Endodermal cell (in vitro differentiated cells): ENCODE measurements at places on chromosomes 3 and 15. TPM values are rescaled to one million over a fixed set of nuclear protein-coding genes. Genes with fewer than 3 reads are reported as not detected.

The CMC1 gene
- 22.7 and 23.8 TPM in 2 replicates for total RNA-seq

The CCDC191 gene
- 4.4 TPM in 2 replicates for total RNA-seq

The MAGI1 gene
- total RNA-seq, result 39.3 and 45.1 TPM in 2 replicates

The MED12L gene
- total RNA-seq, result 16.6 to 36.0 TPM (median 28.9 TPM) in 3 replicates

The WDR93 gene
- total RNA-seq, result 0.24 to 0.40 TPM (median 0.36 TPM) in 3 replicates

The UNC13C gene
- 19.9 to 32.2 TPM (median 20.3 TPM) in 3 replicates for total RNA-seq

The GPR160 gene
- total RNA-seq, result 8.6 and 11.9 TPM in 2 replicates

- H3K27me3 ChIP-seq, result no peaks in the 10 kb centered on the region
- DNase-seq, result no peak
- no peak overlapping the region for H3K27ac ChIP-seq
- H3K4me1 ChIP-seq, result no peaks in the 10 kb centered on the region
- H3K36me3 ChIP-seq, result no peaks in the 10 kb centered on the region
Measured at GRCh38 chr3:32308378-32308777, 69.9 kb downstream of the CMTM8 start.

- H3K4me3 ChIP-seq, result no peak overlapping the region
- H3K27me3 ChIP-seq, result peaks cover 28% of the 10 kb centered on the region
- no peaks in the 10 kb centered on the region for H3K36me3 ChIP-seq
- H3K27ac ChIP-seq, result no peak overlapping the region
- DNase-seq, result peak; percentile 28
Measured at GRCh38 chr3:39275052-39275451, 4.8 kb downstream of the CX3CR1 start.

DNA sequence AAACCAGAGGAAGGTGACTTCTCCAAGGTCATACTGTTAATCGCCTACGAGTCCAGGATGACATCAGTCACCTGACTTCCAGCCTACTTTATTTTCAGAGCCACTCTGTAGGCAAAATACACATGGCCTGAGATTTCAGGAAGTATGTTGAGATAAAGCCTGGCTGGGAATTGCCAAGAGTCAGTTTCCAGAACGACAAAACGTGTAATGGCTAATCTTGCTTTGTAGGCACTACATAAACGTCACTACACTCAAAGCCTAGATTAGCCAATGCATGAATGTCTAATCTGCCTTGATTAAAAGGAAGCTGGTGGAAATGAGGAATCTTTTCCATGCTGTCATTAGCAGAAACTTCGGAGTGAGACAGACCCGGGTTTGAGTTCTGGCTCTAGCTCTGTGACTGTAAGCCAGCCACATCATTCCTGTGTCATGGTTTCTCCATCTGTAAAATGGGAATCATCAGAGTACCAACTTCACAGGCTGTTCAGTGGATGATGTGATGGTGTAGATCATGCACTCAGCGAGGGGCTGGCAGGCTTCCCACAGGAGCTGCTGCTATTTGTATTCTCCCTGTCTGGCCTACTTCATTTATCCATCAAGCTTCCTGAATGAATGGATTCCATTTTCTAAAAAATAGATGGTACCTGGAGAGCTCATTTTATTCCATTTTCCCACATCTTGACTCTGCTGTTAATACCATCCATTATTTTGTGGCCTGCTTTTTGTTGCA, 241.9 kb downstream of the XXYLT1 start:
- DNase-seq, result no peak
- no peaks in the 10 kb centered on the region for H3K36me3 ChIP-seq
- H3K4me1 ChIP-seq, result peaks cover 13% of the 10 kb centered on the region

- no peaks in the 10 kb centered on the region for H3K27me3 ChIP-seq
- no peaks in the 10 kb centered on the region for H3K36me3 ChIP-seq
- no peak for DNase-seq
- H3K27ac ChIP-seq, result no peak overlapping the region
- H3K4me1 ChIP-seq, result no peaks in the 10 kb centered on the region
Measured at GRCh38 chr3:99741588-99741987, 76.1 kb upstream of the CMSS1 start.

GRCh38 chr3:186825294-186825821, 17.2 kb upstream of the ADIPOQ start:
- peaks cover 6% of the 10 kb centered on the region for H3K4me1 ChIP-seq
- H3K27ac ChIP-seq, result no peak overlapping the region
- DNase-seq, result peak; percentile 90
- peaks cover 60% of the 10 kb centered on the region for H3K27me3 ChIP-seq
- H3K4me3 ChIP-seq, result peak overlapping the region; percentile 64

DNA sequence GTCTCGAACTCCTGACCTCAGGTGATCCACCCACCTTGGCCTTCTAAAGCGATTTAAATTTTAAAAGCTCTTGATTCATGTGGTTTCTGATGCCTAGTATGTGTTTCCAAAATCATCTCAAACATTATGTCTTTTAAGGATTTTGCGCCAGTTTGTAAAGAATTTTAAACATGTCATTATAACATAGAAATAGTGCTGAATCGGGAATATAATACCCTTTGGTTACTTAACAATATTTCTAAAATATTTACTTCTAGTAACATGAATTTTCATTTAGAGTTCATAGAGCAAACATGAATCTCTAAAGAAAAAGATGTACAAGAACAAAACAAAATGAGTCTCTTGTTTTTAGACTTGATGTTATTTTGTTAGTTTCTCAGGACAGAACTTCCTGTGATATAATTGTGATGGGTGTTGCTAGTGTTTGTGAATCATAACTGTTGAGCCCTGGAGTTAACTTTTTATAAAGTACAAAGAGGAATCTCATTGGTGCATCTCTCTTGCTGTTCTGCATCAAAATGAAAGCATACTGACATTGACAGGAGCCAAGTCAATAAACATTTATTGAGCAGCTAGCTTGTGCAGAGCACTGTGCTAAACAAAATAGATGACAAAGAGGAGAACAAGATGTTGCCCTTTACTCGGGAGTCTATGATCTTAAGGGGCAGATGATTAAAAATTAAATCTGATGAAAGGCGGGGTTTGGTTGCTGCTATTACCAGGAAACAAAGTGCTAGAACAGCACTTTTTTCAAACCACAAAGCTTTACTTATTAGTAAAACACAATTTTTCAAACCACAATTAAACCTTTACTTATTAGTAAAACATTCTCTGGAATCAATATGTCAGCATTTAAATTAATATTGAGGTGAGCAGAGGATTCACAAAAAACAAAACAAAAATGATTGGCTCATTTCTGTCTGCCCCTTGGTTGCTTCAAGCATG, 73.4 kb downstream of the MME start:
- H3K27me3 ChIP-seq, result no peaks in the 10 kb centered on the region
- H3K27ac ChIP-seq, result no peak overlapping the region
- no peak overlapping the region for H3K4me3 ChIP-seq
- no peaks in the 10 kb centered on the region for H3K4me1 ChIP-seq
- peaks cover 27% of the 10 kb centered on the region for H3K36me3 ChIP-seq

- H3K27ac ChIP-seq, result no peak overlapping the region
- peaks cover 6% of the 10 kb centered on the region for H3K4me1 ChIP-seq
- H3K27me3 ChIP-seq, result no peaks in the 10 kb centered on the region
- no peak for DNase-seq
- no peak overlapping the region for H3K4me3 ChIP-seq
Measured at GRCh38 chr3:190371152-190371551, 16.8 kb upstream of the CLDN16 start.

DNA sequence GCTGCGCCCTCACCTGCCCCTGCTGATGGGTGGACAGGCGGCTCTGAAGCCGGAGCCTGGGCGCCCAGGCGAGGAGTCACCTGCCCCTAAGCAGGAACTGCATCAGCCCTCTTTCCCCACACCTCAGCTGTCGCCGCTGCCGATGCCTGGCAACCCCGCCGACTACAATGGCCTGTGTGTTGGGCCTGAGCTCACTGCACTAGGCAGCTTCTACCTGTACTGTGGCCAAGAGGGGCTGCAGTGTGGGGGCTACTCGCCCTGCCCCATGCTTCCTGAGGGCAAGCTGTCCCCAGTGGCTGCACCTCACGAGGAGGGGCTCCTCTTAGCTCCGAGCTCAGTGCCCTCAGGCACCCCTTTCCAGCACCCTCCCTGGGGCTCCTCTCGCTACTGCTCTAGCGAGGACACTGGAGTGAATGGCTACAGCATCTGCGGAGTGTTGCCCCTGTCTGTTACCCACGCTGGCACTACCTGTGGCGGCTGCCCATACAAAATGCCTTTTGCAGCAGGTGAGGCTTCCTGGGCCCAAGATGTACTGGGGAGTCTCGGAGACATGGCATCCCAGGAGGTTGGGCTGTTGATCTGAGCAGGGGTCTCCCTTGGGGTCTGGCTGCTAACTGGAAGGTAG, 11.3 kb upstream of the CHST14 start:
- H3K4me3 ChIP-seq, result no peak overlapping the region
- H3K4me1 ChIP-seq, result peaks cover 17% of the 10 kb centered on the region
- no peaks in the 10 kb centered on the region for H3K27me3 ChIP-seq
- H3K27ac ChIP-seq, result no peak overlapping the region
- no peak for DNase-seq

GRCh38 chr3:48215876-48216275, 7.4 kb upstream of the CAMP start:
- H3K36me3 ChIP-seq, result no peaks in the 10 kb centered on the region
- no peak for DNase-seq
- H3K27me3 ChIP-seq, result no peaks in the 10 kb centered on the region

DNA sequence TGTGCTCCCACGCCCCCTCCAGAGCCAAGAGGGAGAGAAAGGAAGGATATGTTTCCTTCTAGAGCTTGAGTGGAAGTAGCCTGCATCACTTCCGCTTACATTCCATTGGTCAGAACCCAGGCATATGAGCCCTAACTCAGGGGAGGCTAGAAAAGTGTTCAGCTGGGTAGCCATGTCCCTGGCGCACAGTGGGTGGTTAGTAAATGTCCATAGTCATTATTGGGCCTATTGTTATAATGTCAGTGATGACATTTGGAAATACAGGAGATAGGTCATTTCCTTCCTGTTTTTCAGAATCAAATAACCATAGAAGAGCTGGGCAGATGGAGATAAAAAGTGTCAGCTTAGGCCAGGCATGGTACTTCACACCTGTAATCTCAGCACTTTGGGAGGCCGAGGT, 27.3 kb downstream of the CD276 start:
- no peak overlapping the region for H3K4me3 ChIP-seq
- no peak for DNase-seq
- no peak overlapping the region for H3K27ac ChIP-seq
- no peaks in the 10 kb centered on the region for H3K27me3 ChIP-seq

DNA sequence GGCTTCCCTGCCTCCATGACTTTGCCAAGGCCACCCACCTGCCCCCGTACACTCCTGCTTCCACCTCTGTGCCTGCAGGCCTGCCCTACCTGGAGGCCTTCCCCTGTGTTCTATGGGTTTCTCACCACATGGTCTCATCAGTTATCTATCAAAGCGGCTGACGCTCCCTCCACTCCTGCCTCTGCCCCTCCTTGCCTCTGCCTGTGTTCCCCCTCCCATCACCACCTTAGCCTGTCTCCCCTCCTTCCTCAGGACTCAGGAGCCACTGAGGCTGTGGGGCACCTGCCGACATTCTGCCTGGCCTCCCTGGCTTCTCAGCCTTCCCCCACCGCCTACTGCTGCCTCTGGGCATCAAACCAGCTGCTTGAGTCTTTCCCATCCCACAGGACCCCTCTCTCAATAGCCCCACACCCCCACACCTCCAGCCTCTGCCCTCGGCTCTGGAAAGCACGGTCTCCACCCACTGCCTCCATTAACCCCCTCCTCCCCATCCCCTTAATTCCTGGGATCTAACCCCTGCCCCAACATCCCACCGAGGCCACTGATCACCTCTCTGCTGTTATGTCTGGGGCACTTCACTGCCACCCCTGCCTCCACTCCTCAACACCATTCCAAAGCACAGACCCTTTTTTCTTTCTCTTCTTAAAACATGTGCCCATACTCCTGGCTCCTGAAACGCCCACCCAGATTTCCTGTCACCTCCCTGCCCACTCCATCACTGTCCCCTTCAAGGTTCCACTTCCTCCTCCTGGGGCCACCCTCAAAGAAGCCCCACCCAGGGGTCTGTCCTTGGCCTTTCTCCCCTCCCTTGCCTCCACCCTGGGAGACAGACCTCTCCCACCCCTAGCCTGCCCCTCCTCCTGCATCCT, 24.4 kb upstream of the CYP11A1 start:
- no peak for DNase-seq
- H3K36me3 ChIP-seq, result no peaks in the 10 kb centered on the region
- no peaks in the 10 kb centered on the region for H3K27me3 ChIP-seq

DNA sequence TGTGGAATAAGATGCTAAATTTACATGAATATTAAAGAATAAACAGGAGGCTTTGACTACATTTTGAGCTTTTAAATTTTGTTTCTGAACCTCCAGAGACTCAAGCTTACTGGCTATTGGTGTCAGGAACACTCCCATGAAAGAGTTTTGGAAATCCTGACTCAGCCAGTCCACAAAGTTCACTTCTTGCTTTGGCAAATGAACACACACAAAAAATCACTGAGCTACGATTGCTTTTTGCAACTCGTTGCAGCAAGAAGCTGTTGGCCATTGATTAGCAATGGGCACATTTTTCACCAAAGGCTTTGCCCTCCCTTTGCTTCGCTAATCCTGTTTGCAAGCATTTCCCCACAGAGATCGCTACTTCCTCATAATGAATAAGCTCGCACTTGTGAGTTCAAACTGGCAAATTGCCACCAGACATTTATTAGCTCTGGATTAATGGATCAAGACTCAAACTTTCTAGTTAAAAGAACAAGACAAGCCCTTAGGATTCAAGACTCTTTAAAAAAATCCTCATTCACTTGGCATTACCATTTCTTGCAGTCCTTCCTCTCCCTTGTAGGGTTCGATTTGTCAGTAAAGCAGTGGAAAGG, 343.2 kb upstream of the ONECUT1 start:
- H3K4me1 ChIP-seq, result peaks cover 13% of the 10 kb centered on the region
- no peak overlapping the region for H3K4me3 ChIP-seq
- no peaks in the 10 kb centered on the region for H3K36me3 ChIP-seq
- peaks cover 7% of the 10 kb centered on the region for H3K27me3 ChIP-seq
- DNase-seq, result no peak

DNA sequence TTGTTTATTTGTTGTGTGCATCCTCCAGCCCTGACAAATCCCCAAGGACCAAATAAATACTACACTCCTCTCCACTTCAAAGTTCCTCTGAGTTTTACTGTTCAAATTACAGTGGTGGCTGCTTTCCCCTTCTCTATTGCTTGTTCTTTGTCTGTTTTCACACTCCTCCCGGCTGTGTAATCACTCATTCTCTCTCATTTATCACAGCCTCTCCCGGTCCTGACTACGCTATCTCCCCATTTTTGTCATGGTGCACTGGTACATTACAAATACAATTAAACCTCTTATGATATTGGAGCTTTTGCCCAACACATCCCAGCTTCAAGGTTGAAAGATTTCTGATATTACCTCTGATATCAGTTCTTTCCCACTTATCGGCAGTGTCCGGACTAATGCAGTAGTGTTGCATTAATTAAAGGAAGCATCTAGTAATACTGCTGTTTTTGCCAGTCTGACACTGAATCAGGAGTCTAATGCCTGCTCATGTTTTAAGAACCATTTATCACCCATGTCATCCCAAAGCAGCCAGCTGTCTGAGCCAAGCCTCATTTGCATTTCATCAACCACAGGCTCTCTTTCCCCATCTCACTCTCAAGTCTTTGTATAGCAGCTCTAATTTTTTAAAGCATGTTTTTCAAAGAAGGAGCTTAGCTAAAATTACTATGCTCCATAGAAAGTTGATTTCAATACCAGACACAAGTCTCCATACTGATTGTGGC, 740.5 kb downstream of the ROBO2 start:
- no peaks in the 10 kb centered on the region for H3K36me3 ChIP-seq
- no peak overlapping the region for H3K4me3 ChIP-seq
- H3K27me3 ChIP-seq, result no peaks in the 10 kb centered on the region
- H3K4me1 ChIP-seq, result peaks cover 6% of the 10 kb centered on the region
- H3K27ac ChIP-seq, result peak overlapping the region; percentile 82

- peak overlapping the region; percentile 100 for H3K4me3 ChIP-seq
- H3K27me3 ChIP-seq, result no peaks in the 10 kb centered on the region
- peaks cover 35% of the 10 kb centered on the region for H3K36me3 ChIP-seq
Measured at GRCh38 chr15:59688423-59688781, 718 bp downstream of the BNIP2 start.
